Articular chondrocyte of knee joint (primary cell): ENCODE measurements at places on chromosomes 1 and 21. TPM values are rescaled to one million over a fixed set of nuclear protein-coding genes. Genes with fewer than 3 reads are reported as not detected.

The OR2T35 gene
- not detected in 2 replicates for total RNA-seq

The OR6K3 gene
- not detected in 2 replicates for total RNA-seq

The OPTC gene
- not detected in 2 replicates for total RNA-seq

The CDCP2 gene
- not detected in 2 replicates for total RNA-seq

The TDRD10 gene
- total RNA-seq = 0.13 and 0.54 TPM in 2 replicates

The FALEC gene
- total RNA-seq = not detected in 2 replicates

The HPCAL4 gene
- total RNA-seq = not detected in 2 replicates

The YOD1 gene
- 11.7 and 12.3 TPM in 2 replicates for total RNA-seq

The SPRR1B gene
- not detected in 2 replicates for total RNA-seq

The NUP133 gene
- total RNA-seq = 37.6 and 38.0 TPM in 2 replicates

The KRTAP22-2 gene
- total RNA-seq = not detected in 2 replicates

The ALPL gene
- 8.1 and 15.7 TPM in 2 replicates for total RNA-seq

The CCDC17 gene
- total RNA-seq = 1.4 and 1.5 TPM in 2 replicates

The TSPEAR gene
- not detected in 2 replicates for total RNA-seq

The BRINP3 gene
- not detected in 2 replicates for total RNA-seq

The RGS13 gene
- not detected in 2 replicates for total RNA-seq

The FMOD gene
- total RNA-seq = 29.5 and 51.9 TPM in 2 replicates

The BARHL2 gene
- not detected in 2 replicates for total RNA-seq

The NFASC gene
- total RNA-seq = 69.4 and 78.0 TPM in 2 replicates

The LIPI gene
- total RNA-seq = not detected in 2 replicates

The ERI3 gene
- total RNA-seq = 47.0 and 48.2 TPM in 2 replicates

The FYB2 gene
- not detected in 2 replicates for total RNA-seq

The TMEM63A gene
- total RNA-seq = 22.7 and 25.2 TPM in 2 replicates

The ANGPTL3 gene
- under 0.01 and 0.11 TPM in 2 replicates for total RNA-seq

The KCNQ4 gene
- total RNA-seq = 0.11 TPM in 1 of 2 replicates, not detected in the other

The LDLRAD1 gene
- not detected in 2 replicates for total RNA-seq

The AMY1B gene
- not detected in 2 replicates for total RNA-seq

The C8B gene
- not detected in 2 replicates for total RNA-seq

The TNFRSF9 gene
- total RNA-seq = 0.13 and 0.65 TPM in 2 replicates

The TMEM61 gene
- total RNA-seq = 0.11 TPM in 1 of 2 replicates, not detected in the other

The SYPL2 gene
- total RNA-seq = 0.13 and 0.22 TPM in 2 replicates

The FMO4 gene
- total RNA-seq = 15.2 and 18.9 TPM in 2 replicates

The CELA2A gene
- total RNA-seq = not detected in 2 replicates

The PRKAB2 gene
- 21.3 and 22.5 TPM in 2 replicates for total RNA-seq

The AKR7A3 gene
- total RNA-seq = 0.52 and 0.86 TPM in 2 replicates

The MTMR11 gene
- total RNA-seq = 14.8 and 18.9 TPM in 2 replicates

The WNT2B gene
- 1.2 and 1.3 TPM in 2 replicates for total RNA-seq

The SMYD3 gene
- 22.7 and 31.4 TPM in 2 replicates for total RNA-seq
